Right lung (tissue), 10 donors: ENCODE measurements at places on chromosomes 7 and 10. TPM values are rescaled to one million over a fixed set of nuclear protein-coding genes. Genes with fewer than 3 reads are reported as not detected.

DNA sequence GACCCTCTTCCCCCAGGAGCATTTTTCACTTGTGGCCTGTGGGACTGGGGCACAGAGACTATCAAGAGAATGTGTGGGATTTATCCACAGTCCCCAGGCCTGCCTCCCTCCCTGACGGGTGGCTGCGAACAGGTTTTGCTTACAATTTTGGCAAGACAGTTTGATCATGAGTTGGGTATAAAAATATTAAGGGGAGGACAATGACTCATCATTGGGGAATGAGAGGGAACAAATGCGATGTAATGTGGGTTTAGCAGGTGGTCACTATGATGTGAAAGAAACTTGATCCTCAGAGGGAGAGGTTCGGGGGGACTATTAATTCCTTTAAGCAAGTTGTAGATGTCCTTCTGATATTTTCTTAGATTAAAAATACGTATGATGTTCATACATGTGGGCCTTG lies 52.2 kb downstream of the EMX2 start:
- no peak for DNase-seq

- no peak for DNase-seq
Measured at GRCh38 chr10:79883986-79884385, 57.4 kb downstream of the NUTM2E start.

- no peak for DNase-seq
Measured at GRCh38 chr7:78594156-78594555, 795.6 kb downstream of the PHTF2 start.

DNA sequence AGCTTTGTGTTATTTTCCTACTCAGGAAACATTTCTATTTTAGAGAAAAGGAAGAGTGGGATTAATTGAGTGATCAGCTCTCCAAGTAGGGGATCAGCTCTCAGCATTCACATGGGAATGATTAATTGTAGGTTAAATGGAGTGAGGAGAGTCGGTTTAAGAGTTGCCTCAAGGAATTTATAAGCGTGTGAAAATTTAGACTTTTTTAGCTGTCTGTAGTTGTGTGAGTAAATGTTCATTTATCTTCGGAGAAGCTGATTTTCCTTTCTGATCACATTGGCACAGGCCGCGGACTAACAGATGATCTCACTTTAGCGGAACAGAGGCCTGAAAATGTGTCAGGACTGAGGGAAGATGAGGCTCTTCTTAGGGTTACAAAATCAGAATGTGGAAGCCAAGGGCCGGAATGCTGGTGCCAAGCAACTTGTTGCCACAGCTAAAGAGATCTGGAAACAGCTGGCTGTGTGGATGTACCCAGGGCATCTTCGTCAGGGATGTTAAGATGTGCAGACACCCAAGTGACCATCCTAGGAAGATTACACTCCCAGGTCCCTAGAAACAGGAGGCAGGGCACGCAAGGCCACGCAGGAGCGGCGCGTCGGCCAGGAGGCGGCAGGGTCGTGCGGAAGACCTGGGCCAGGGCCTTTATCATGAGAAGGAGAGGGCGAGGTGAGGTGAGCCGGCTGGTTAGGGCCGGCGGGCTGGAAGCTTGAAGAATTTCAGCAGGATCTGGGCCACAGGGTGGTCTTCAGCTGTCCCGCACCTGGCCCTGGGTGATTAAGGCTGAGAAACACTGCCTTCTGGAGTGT lies 35.1 kb upstream of the TTYH3 start:
- no peak for DNase-seq

DNA sequence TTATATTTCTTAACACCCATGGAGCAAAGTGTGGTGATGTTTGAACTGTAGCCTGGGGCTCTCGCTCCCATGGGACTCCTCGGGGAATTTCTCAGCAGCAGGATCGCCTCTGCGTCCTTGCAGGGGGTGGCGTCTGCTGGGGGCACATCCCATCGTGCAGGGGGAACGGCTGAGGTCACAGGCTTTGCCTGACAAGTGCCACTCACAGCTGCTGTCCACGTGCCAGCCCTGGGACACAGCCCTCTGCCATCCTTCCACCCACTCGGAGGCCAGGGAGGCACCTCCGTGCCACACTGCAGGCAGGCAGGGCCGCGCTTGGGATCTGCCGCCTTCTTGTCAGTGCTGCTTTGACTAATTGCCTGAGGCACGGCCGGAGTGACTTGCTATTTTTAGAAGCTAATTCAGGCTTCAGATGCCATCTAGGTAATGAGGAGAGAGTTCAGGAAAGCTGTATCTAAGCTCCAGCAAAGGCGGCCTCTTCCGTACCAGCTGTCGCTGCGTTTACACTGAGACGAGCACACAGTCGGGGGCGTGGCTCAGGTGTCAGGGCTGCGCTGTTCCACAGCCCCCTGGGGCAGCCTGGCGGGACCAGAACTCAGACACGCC lies 45.7 kb downstream of the PITRM1 start:
- no peak for DNase-seq

DNA sequence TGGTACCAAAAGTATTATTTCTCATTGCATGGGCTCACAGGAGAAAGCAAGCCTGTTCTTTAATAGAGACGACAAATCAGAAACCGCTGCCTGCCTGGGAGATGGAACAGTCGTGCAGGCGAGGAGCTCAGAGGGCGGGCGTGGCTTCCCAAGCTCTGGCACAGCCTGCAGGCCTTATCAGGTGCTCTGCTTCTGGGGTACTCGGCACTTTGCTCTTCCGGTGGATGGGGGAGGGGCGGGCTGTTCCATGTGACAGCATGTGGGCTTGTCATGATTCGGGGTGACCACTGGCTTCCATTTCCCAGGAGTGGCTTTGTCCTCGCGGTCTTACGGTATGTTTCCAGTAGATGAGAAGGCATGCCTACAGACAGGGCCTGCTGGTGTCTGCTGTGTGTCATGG lies 228.6 kb downstream of the MGMT start:
- no peak for DNase-seq

DNA sequence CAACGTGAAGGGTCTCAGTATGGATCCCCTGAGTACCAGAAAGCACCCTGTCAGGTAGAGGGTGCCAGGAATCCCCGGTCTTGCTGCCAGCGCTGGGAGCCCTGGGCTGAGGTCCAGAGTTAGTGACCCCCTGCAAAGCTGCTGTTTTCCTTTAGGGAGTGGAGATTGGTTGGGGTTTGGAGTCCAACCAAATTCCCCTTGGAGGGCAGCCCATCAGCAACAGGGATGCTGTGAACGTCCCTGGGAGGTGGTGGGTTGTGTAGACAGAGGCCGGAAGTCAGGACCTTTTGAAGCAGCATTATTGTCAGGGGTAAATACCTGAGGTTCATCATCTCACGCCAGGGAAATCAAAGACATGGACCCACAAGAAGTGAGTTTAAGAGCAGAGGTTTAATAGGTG lies 104.2 kb downstream of the COL26A1 start:
- DNase-seq: no peak

DNA sequence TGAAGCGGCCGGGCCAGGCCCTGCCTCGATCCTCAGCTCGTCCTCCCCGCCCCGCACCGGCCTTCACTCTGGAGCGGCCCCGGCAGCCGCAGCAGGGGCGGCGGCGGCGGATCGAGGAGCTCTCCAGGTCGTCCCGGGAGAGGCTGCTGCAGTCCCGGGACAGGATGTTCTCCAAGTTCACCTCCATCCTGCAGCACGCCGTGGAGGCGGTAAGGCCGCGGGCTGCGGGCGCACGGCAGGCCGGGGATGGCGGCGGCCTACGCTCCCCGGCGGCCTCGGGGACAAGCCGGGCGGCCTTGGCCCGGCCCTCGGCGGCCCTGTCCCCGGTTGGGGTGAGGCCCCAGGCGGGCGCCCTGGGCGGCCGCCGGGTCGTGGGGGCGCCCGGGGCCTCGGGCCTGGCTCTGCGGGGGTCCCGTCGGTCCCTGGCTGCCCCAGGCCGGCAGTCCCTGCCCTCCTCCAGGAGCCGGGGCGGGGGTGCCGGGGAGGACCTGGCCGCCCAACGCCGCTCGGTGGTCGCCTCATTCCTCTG lies 399 bp downstream of the FHIP2A start:
- DNase-seq: peak; percentile 65

DNA sequence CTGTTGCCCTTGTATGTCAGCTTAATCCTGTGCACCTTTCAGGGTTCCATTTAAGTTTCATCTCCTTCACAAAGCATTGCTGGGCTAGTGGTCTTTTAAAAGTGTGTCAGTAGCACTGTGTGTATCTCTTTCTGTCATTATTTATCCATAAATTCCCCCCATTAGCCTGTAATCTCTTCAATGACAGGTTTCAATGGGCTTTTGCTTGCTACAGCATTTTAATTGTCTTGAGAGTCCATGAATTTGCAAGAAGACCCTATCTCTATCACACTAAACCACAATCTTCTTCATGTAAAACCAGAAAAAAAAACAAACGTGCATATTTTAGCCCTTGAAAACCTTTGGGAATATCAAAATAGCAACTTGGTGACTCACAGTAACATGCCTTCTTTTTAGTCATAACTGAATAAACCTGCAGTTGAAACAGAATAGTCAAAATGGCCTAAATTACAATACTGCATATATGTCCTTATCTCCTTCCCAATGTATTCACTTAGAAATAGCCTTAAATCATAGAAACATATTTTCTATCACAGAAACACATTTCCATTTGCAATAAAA lies 118.6 kb downstream of the PON1 start:
- DNase-seq: no peak

- no peak for DNase-seq
Measured at GRCh38 chr7:90988516-90988915, 275.7 kb upstream of the FZD1 start.

GRCh38 chr7:47337531-47337930 lies 244.4 kb downstream of the TNS3 start:
- no peak for DNase-seq

GRCh38 chr7:27030393-27031050 lies 65.3 kb downstream of the HOXA1 start:
- no peak for DNase-seq

The OR2A5 gene
- 0.15 TPM for polyA plus RNA-seq

The DLX6 gene
- polyA plus RNA-seq: not detected

The TAS2R40 gene
- not detected for polyA plus RNA-seq

The PPP1R17 gene
- not detected for polyA plus RNA-seq

The HABP2 gene
- polyA plus RNA-seq: 0.40 TPM

The LRRC61 gene
- polyA plus RNA-seq: 19.7 TPM

The TMEM236 gene
- polyA plus RNA-seq: 0.26 TPM

The ADCY1 gene
- 2.3 TPM for polyA plus RNA-seq
